ENCODE measurements at places on chromosomes 7 and 10. TPM values are rescaled to one million over a fixed set of nuclear protein-coding genes. Genes with fewer than 3 reads are reported as not detected.

The AGBL3 gene
- 2.9 TPM for total RNA-seq

The ZNF680 gene
- 40.6 TPM for total RNA-seq

The GNG11 gene
- total RNA-seq = 16.8 TPM

DNA sequence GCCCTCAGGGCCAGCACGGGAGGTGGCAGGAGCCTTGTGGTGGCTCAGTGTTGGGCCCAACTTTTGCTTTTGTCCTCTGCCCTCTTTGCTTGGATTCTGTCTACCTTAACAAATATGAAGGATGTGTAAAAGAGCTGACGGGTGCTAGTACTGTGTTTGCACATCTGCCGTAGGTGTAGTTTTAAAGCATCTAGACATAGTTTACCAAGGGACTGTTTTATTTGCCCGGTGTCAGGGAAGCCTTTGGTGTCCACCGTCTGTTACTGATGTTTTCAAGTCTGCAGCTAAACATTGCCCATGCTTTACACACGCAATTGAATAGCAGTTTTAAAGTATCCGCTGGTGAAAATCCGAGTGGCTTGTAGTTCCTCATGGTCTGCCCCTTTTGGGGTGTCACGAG, 87.8 kb downstream of the DYNC2I1 start:
- DNase-seq = no peak

GRCh38 chr7:94395141-94396036, 694 bp downstream of the COL1A2 start:
- DNase-seq = peak; percentile 95

GRCh38 chr10:12727832-12728215, 273.7 kb downstream of the CCDC3 start:
- peak; percentile 50 for DNase-seq

DNA sequence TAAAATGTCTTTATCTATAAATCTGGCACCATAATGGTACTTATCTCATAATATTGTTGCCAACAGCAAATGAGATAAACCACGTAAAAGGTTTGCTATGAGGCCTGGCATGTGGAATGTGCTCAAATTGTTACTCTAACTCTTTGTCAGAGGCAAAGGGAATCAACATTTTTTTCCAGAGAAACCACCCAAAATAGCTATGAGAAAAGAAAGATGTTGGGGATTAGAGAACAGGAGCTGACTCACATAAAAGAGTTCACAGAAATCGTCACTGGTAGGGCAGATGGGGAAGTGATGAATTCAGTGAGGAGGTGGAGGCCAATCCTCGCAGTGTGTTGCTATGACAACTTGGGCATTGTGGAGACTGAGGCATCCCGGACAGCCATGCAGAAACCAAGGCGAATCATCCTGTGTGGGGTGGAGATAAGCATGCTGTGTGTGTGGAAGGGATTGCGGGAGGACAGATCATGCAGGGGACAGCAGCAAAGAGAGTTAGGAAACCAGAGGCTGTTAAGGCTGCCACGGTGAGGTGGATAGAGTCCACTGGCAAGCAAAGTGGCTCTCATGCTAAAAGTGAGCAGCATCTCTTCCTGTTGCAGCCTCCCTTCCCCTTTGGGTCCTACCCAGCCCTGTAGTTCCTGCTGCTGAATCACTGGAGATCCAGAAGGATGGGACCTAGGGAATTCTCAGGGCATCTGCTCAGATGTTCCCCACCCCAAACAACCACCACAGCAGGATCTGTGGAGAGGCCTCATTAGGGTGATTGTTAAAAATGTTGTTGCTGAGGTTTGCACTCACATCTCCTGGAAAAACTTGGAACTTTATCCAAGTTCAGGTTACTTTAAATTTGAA, 103.9 kb downstream of the CUBN start:
- DNase-seq = peak; percentile 93

Measured in myocyte (in vitro differentiated cells).